ENCODE measurements at places on chromosomes 5 and 9.

DNA sequence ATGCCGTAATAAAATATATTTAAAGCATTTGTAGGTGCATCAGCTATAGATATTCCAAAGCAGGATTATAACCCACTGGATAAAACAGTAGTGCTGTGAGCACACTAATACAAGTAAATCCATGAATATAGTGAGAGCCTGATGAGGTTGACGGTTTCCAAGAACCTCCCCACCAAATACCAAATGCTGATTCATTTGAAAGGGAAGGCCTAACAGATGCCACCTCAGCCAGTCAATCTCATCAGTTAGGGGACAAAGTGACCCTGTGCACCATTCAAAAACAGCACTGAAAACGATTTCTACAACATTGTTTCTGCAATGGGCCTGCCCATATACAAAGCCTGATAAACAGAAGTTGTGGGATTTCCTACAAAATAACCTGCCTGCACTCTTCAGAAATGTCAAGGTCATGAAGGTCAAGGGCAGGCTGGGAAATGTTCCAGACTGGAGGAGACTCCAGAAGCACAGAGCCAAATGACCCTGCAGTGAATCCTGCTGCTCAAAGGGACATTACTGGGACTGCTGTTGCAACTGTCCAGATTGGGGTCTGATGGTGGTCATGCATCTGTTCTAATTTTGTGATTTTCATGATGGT lies 69.6 kb downstream of the ROR2 start:
- H3K36me3 ChIP-seq = no peaks in the 10 kb centered on the region
- H3K27ac ChIP-seq = no peak overlapping the region
- no peaks in the 10 kb centered on the region for H3K4me1 ChIP-seq
- H3K4me3 ChIP-seq = no peak overlapping the region

DNA sequence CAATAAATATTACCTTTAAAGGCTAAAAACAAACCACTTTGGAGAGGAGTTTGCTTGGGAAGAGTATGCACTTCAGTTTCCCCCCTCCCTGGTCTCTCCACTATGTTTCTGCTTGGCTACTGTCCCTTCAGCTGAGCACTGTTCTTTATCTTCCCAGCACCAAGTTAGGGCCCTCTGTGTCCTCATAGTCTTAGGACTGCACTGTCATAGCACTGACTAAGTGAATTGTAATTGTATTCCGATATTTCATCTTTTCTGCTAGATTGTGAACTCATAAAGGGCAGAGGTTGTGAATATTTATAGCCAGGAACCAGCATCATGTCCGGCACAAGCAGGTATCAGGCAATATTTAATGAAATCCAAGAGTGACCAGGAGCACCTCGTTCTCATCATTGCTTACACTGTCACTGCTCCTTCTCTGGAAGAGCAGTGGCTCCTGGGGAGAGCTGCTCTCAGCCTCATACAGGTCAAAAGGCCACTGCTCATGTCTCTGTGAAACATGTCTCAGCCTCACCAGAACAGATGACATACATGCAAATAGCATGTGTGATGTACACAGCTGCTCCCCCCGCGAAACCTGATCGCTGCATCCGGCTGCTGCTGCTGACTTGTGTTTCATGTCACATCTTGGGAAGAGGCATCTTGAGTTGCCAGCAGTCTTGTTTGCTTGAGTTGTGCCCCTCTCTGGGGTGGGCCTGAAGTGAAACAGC lies 279.7 kb upstream of the MSX2 start:
- no peak for DNase-seq
- H3K4me1 ChIP-seq = no peaks in the 10 kb centered on the region
- no peak overlapping the region for H3K4me3 ChIP-seq
- H3K36me3 ChIP-seq = no peaks in the 10 kb centered on the region

DNA sequence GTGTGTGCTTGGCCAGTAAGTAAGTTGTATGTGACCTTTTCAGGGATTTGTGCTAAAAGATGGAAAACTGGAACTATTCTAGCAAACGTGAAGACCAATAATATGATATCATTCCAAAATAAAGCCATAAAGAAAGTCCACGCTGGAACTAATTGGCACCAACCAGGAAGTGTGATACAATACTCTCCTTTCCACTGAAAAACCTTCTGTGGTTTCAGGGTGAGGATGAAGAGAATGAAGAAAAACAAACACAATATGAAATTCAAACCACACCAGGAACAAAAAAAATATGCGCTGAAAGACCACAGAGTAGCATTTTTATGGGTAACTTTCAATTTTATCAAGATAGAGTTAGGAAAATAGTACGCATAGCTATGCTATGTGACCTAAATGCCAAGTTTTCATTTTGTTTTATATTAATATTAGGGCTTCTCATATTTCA lies 105.8 kb downstream of the EFNA5 start:
- H3K27me3 ChIP-seq = peaks cover 7% of the 10 kb centered on the region
- H3K27ac ChIP-seq = no peak overlapping the region
- H3K4me3 ChIP-seq = no peak overlapping the region

- H3K27me3 ChIP-seq = peaks cover 18% of the 10 kb centered on the region
- no peaks in the 10 kb centered on the region for H3K36me3 ChIP-seq
- peak; percentile 80 for DNase-seq
Measured at GRCh38 chr5:177086654-177087397, at the start of gene FGFR4. FGFR4 (plus strand) TSS chr5:177086915; CDS start chr5:177089603, 2,688 bp downstream.

- no peak for DNase-seq
- H3K36me3 ChIP-seq = no peaks in the 10 kb centered on the region
- no peak overlapping the region for H3K27ac ChIP-seq
- no peak overlapping the region for H3K4me3 ChIP-seq
Measured at GRCh38 chr5:7398596-7399280, 2.8 kb downstream of the ADCY2 start.

- DNase-seq = no peak
- peaks cover 16% of the 10 kb centered on the region for H3K27me3 ChIP-seq
- no peak overlapping the region for H3K4me3 ChIP-seq
- peaks cover 6% of the 10 kb centered on the region for H3K36me3 ChIP-seq
- H3K4me1 ChIP-seq = no peaks in the 10 kb centered on the region
Measured at GRCh38 chr9:109156708-109157107, 10.3 kb downstream of the FRRS1L start.

- no peak overlapping the region for H3K27ac ChIP-seq
- H3K27me3 ChIP-seq = peaks cover 14% of the 10 kb centered on the region
- H3K4me1 ChIP-seq = no peaks in the 10 kb centered on the region
- no peak overlapping the region for H3K4me3 ChIP-seq
- DNase-seq = no peak
- no peaks in the 10 kb centered on the region for H3K36me3 ChIP-seq
Measured at GRCh38 chr9:91991721-91992341, 41.8 kb upstream of the ROR2 start.

GRCh38 chr5:54263447-54263846 lies 46.9 kb downstream of the ARL15 start:
- no peak overlapping the region for H3K27ac ChIP-seq
- no peak for DNase-seq
- H3K36me3 ChIP-seq = no peaks in the 10 kb centered on the region

GRCh38 chr5:5304361-5305020 lies 118.0 kb upstream of the ICE1 start:
- H3K4me1 ChIP-seq = no peaks in the 10 kb centered on the region
- H3K27me3 ChIP-seq = no peaks in the 10 kb centered on the region
- DNase-seq = no peak
- H3K4me3 ChIP-seq = no peak overlapping the region

DNA sequence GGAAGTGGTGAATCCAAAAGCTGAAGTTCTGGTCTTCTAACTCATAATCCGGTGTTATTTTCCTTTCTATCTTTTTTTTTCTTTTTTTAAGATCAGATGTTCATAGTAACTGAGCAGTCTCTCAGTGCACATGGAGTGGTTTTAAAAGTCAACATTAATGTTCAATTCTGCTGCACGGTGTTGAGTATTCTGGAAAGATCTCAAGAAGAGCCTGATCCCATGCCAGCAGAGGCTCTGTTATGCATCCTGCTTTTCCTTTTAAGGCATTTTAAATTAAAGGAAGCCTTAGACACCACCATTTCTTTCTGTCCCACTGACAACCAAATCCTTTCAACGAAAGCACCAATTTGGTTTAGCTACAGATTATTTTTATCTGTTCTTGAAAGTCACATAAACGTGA lies 33.4 kb downstream of the SEMA5A start:
- H3K4me3 ChIP-seq = no peak overlapping the region
- H3K27ac ChIP-seq = no peak overlapping the region
- no peaks in the 10 kb centered on the region for H3K36me3 ChIP-seq
- no peaks in the 10 kb centered on the region for H3K4me1 ChIP-seq

DNA sequence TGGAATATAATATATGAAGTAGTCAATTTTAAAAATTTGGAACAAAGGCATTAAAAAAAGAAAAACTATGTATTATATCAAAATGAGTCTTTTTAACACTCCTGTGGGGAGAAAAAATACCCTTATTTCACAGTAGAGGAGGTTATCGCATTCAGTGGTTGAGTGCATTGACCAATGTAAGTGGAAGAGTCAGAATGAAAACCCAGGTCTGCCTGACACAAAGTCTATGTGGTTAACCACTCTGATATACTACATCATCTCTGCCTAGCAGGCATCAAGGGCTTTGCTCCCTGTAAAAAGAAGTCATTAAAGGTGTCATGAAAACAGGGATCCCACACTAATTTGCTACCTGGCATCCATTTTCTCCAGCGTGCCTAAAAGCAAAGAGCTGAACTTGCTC lies 417.2 kb upstream of the C9orf72 start:
- no peaks in the 10 kb centered on the region for H3K36me3 ChIP-seq
- DNase-seq = no peak
- no peaks in the 10 kb centered on the region for H3K4me1 ChIP-seq

- no peak for DNase-seq
- no peak overlapping the region for H3K27ac ChIP-seq
- H3K36me3 ChIP-seq = no peaks in the 10 kb centered on the region
- H3K4me1 ChIP-seq = no peaks in the 10 kb centered on the region
- H3K27me3 ChIP-seq = peaks cover 3% of the 10 kb centered on the region
Measured at GRCh38 chr5:83517072-83517687, 45.6 kb downstream of the VCAN start.

GRCh38 chr9:96719921-96720320 lies 58.0 kb downstream of the ZNF510 start:
- H3K4me3 ChIP-seq = no peak overlapping the region
- DNase-seq = peak; percentile 37
- H3K4me1 ChIP-seq = peaks cover 5% of the 10 kb centered on the region

- H3K4me1 ChIP-seq = no peaks in the 10 kb centered on the region
- DNase-seq = no peak
- no peak overlapping the region for H3K4me3 ChIP-seq
- no peaks in the 10 kb centered on the region for H3K36me3 ChIP-seq
- H3K27ac ChIP-seq = no peak overlapping the region
Measured at GRCh38 chr5:10295619-10296326, 11.9 kb downstream of the CMBL start.

- no peaks in the 10 kb centered on the region for H3K4me1 ChIP-seq
- peak; percentile 16 for DNase-seq
- no peak overlapping the region for H3K27ac ChIP-seq
- H3K27me3 ChIP-seq = no peaks in the 10 kb centered on the region
- peaks cover 9% of the 10 kb centered on the region for H3K36me3 ChIP-seq
Measured at GRCh38 chr5:151270599-151270998, 17.6 kb downstream of the GM2A start.

DNA sequence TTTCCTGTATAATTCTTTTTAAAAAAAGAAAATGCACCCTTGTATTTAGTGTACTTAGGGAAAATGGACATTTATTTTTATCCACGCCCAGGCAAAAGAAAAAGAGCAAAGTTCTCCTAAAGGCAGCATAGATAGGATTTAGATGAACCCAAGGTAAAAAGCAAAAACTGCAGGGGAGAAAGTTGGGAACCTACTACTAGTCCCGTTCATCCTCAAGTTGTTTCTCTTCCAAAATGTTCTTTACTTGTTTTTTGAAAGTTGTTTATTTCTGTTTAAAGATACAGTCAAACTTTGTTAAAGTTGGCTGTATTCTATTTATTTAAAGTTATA lies 9.8 kb downstream of the RUSC2 start:
- no peak for DNase-seq
- H3K27ac ChIP-seq = no peak overlapping the region
- peaks cover 3% of the 10 kb centered on the region for H3K36me3 ChIP-seq
- H3K4me3 ChIP-seq = no peak overlapping the region
- peaks cover 19% of the 10 kb centered on the region for H3K4me1 ChIP-seq

DNA sequence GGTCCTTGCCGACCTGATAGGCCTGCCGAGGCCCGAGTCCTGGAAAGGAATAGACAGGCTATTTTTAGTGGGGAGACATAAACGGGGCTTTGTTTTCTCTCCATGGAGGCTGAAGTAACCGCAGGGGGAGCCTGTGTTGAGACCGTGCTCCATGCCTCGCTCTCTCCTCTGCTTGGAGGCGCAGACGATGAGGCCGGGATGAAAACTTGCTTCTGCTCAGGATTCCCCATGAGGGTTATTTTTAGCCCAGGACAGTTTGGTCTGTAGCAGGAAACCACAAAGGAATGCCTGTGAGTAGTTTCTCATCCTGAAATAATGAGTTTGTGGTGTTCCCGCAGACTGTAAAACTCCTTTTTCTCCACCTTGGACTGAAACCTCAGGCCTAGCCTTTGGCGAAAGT lies 81.9 kb upstream of the RARS1 start:
- H3K4me3 ChIP-seq = no peak overlapping the region
- peaks cover 24% of the 10 kb centered on the region for H3K27me3 ChIP-seq
- no peak overlapping the region for H3K27ac ChIP-seq
- DNase-seq = no peak

DNA sequence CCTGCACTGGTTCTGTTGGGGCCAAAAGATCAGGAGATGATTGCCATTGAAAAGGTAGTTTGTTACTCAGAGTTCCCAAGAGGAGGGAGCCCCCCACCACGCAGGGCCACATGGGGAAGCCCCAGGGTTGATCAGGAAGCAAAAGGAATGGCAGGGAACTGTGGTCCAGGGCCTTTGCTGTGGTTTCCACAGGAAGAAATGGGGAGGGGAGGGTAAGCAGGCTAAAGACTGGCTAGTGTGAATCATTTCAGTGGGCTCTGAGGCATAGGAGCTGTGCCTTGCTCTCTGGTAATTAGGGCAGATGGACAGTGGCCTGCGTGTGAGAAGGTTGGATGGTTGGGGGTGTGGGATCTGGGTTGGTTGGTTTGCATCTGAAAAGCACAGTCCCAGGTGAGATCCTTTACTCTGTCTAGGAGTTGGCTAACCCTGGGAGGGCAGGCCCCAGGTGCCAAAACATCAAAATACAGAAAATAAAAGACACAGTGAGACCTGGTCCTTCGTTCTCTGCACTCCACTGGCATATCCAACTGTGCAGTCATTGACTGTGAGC lies 66.1 kb downstream of the PTPDC1 start:
- no peak overlapping the region for H3K27ac ChIP-seq
- peaks cover 11% of the 10 kb centered on the region for H3K4me1 ChIP-seq
- H3K36me3 ChIP-seq = peaks cover 4% of the 10 kb centered on the region
- no peaks in the 10 kb centered on the region for H3K27me3 ChIP-seq

- H3K4me1 ChIP-seq = no peaks in the 10 kb centered on the region
- DNase-seq = no peak
Measured at GRCh38 chr5:114857941-114858551, 311.7 kb downstream of the TRIM36 start.

DNA sequence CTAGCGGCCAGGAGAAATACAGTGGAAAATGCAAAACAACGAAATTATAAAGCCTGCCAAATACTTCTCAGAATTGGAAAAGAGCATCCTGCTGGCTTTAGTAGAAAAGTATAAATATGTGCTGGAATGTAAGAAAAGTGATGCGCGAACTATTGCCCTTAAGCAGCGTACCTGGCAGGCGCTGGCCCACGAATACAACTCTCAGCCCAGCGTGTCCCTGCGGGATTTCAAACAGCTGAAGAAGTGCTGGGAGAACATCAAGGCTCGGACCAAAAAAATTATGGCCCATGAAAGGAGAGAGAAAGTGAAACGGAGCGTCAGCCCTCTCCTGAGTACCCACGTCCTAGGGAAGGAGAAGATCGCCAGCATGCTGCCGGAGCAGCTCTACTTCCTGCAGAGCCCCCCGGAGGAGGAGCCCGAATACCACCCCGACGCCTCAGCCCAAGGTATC lies 15.0 kb downstream of the MSANTD3 start:
- H3K27ac ChIP-seq = no peak overlapping the region
- no peaks in the 10 kb centered on the region for H3K4me1 ChIP-seq
- no peak for DNase-seq
- H3K4me3 ChIP-seq = no peak overlapping the region
- peaks cover 3% of the 10 kb centered on the region for H3K36me3 ChIP-seq

Data from activated CD4-positive, alpha-beta T cell treated with anti-CD3 and anti-CD28 coated beads for 36 hours (primary cell).